WTC11 (cell line): ENCODE measurements at places on chromosomes 13 and 19.
A peak's percentile ranks its signal among the peaks of the same experiment; 100 is the strongest.

DNA sequence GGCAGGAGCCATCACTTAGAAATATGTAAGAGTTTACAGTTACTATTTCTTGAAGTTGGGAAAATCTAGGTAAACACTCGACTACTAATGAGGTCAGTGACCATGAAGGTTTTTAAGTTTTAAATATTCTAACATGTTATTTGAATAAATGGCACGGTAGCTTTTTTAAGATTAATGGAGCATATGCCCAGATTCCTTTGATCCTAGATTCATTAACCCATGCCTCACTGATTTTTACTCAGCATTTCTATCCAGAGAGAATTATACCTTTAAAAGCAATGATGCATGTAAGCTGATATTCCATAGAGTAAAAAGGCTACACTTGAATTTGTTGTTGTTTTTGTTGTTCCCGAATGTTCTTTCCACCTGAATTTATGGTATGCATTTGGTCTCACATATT, 541.4 kb downstream of the DACH1 start:
- DNase-seq = no peak

DNA sequence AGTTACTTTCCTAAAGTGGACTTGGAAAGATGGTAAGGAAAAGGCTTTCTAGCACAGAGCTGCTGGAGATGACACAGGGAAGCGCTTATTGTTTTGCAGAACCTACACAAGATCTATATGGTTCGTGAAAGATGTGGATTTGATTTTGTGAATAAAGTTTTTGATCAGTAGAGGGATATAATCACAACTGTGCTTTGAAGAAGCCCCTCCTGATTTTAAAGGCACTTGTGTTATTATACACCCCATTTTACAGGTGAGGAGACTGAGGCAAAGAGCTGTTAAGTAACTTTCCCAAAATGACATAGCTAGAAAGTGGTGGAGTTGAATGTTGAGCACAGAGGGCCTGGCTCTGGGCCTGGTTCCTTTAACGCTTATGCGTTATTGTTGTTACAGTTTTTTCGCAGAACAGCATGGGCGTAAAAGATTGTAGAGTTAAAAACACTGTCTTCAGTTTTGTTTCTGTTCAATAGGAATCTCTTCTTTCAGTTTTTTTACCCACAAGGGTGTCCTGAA, 1.4 kb downstream of the TDRD3 start:
- DNase-seq = no peak

- no peak for DNase-seq
These were observed 12.0 kb upstream of the CPB2 start for GRCh38 chr13:46116653-46117502.

DNA sequence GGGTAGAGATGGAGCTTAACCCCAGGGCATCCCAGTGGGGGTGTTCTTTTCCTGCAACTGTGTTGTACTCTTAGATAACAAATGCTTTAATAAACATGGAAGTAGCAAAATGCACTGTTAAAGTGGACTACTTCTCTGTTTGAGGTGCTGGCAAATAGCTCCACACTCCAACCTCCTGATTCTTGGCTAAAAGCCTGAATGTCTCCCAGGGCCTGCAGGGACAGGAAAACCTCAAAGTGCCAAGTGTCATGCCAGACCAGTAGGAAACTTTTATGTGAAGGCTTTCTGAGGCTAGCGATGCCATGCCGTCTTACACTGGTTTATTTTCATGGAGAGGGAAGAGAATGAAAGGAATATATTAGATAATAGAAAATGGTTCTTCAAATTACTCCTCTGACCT, 6.8 kb downstream of the FREM2 start:
- no peak for DNase-seq

- DNase-seq = no peak
These were observed 23.0 kb downstream of the TUBA3C start for GRCh38 chr13:19158526-19159174.

DNA sequence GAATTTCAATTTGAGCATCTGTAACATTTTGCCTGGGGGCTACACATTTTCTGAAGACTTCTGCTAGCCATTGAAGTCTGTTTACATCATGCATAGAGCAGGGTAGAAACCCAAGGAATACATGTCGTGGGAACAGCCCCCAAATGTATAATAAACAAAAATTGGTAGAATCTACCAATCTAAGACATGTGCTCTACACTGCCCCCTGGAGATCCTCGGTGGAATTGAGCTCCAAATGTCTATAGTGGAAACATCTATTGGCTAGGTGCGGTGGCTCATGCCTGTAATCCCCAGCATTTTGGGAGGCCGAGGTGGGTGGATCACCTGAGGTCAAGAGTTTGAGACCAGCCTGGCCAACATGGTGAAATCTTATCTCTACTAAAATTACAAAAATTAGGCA, 57.3 kb downstream of the MBD3L2B start:
- DNase-seq = peak; percentile 11

DNA sequence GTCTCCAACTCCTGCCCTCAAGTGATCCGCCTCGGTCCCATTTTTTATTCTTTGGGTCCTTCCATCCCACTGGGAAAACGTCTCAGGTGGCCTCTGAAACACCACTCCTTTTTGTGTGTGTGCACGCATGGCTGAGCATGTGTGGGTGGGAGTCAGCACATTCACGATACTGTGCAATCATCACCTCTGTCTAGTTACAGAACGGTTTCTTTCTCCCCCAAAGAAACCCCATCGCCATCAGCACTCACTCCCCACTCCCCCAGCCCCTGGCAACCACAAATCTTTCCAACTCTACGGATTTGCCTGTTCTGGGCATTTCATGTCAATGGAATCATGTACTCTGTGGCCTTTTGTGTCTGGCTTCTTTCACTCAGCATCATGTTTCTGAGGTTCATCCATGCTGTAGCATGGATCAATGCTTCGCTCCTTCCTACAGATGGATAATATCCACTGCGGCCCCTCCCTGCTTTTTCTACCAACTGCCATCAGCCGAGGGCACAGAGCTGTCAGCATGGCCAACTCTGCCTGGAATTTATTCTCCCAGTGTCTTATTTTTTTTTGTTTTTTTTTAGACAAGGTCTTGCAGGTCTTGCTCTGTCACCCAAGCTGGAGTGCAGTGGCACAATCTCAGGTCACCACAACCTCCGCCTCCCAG, 9.7 kb downstream of the F2RL3 start:
- DNase-seq = no peak

GRCh38 chr13:44576351-44577235, 463 bp upstream of the TSC22D1 start:
- peak; percentile 35 for DNase-seq

- DNase-seq = no peak
These were observed 326.3 kb downstream of the DCLK1 start for GRCh38 chr13:35804901-35805300.

- DNase-seq = no peak
These were observed 48.5 kb downstream of the GAS6 start for GRCh38 chr13:113815151-113816058.

GRCh38 chr19:18849838-18850400, 18.2 kb downstream of the UPF1 start:
- no peak for DNase-seq

- DNase-seq = no peak
These were observed 332 bp downstream of the IRGQ start for GRCh38 chr19:43595605-43595998.

DNA sequence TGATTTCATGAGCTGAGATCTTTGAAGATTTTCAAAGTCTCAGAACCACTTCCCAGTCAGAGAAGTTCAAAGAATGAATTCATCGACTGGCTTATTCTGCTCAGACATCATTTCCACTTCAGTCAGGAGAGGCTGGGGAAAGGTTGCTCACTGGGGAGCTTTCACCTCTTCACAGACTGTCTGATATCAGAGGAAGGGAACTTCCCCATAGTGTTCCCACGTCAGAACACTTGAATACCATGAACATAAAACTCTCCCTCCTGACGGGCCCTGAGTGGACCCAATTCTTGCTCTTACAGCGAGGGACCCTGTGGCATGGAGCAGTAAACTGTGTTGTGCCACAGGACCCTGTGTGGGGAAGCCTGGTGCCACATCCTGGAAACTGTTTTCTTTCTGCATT, 492.6 kb downstream of the COG6 start:
- no peak for DNase-seq

- DNase-seq = no peak
These were observed 3.5 kb downstream of the CIC start for GRCh38 chr19:42272535-42272897.

- no peak for DNase-seq
These were observed 252.9 kb upstream of the SLITRK6 start for GRCh38 chr13:86052141-86052540.

GRCh38 chr13:20990910-20991525, 70.4 kb downstream of the LATS2 start:
- no peak for DNase-seq

- DNase-seq = no peak
These were observed 286.3 kb downstream of the POU4F1 start for GRCh38 chr13:78317030-78317429.

- no peak for DNase-seq
These were observed 123.0 kb downstream of the COL4A1 start for GRCh38 chr13:110183910-110184309.

GRCh38 chr13:97261254-97262005, 39.3 kb downstream of the MBNL2 start:
- no peak for DNase-seq

DNA sequence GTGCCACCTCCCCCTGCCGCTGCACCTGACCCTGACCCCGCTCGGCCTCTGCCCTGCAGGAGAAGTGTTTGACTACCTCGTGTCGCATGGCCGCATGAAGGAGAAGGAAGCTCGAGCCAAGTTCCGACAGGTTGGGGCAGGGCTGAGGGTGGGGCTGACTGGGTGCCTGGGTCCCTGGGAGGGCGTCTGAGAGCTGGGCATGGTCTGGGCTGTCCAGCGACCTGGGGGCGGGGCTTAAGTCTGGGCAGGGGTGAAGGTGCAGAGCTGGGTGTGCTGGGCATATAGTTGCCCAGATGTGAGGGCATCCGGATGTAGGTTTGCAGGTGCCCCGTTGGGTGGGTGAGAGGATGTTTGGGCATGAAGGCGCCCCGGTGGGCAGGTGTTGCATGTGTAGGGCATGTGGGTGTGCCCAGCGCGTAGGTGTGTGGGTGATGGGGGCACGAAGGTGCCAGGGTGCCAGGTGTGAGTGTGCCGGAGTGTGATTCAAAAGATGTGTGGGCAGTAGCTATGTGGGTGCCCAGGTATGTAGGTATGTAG, 13.8 kb downstream of the MARK4 start:
- no peak for DNase-seq

- DNase-seq = no peak
These were observed 82.8 kb downstream of the STARD13 start for GRCh38 chr13:33202644-33203169.

DNA sequence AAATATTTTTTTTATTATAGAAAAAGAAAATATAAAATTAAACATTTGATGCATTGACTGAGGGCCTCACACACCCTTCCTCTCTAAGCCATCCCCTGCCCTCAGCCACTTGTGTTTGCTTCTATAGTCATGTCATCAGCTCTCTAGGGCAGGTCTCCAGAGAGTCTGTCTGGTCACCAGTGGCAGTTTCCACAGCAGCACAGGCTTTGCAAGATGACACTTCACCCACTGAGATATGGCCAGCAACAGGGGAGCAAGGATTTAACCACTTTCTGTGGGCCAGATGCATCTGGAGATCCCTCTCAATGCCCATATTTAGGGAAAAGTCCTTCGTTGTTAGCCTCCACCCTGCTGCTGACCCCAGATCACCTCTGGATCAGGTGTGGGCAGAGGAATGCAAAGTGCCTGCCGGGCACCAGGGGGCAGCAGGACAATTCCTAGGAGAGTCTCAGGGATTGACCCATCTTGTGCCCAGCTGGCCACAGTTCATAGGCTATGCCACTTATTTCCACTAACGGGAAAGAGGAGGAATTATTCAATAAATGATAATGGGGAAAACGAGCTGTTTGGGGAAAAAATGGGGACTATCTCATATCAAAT, 4.8 kb downstream of the ABCC4 start:
- DNase-seq = peak; percentile 77
